ENCODE measurements at places on chromosomes 1 and 21.
A peak's percentile ranks its signal among the peaks of the same experiment; 100 is the strongest.

DNA sequence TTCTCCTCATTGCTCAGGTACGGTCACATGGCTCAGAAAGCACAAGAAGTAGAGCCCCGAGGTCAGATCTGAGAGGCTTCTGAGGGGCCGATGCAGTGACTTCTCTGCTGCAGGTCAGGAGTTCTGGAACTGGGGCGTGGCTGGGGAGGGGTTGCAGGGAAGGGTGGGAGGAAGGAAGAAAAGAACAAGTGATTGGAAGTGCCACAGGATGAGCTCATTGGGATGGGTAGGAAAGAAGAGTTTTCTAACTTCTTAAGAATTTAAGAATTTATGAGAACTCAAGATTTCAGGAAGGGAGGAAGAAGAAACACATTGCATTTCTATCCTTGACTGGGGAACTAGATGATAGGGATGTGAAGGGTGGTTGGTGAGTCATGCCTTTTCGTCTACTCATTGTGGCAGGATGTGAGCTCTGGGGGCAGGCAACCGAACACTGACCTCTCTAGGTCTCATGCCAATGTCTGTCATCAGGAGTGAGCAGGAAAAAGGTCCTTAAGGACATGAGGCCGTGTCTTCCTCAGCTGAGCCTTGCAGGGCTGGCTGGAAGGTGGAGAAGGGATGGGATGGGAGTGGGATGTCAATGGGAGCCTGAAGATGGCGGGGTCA lies 497 bp downstream of the FCRLB start:
- DNase-seq: no peak

DNA sequence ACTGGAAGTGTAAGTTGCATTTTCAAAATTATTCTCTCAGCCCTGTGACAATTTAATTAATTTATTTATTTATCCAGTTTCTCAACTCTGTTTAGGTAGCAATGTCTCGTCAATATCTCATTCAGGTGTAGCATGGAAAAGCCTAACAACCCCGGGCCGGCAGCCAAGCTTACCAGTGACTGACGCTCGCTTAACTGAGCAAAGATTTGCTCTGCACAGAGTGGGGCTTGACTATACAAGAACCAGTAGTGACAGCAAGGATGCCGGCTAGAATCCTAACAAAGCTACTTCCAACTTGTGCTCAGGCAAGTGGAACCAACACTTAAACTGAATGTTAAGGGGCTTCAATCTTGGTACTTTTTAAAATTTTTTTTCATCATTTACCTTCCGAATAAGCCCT lies 80.9 kb upstream of the ESRRG start:
- no peak for DNase-seq

GRCh38 chr1:236844499-236845271 lies 49.6 kb downstream of the MTR start:
- DNase-seq: peak; percentile 56

DNA sequence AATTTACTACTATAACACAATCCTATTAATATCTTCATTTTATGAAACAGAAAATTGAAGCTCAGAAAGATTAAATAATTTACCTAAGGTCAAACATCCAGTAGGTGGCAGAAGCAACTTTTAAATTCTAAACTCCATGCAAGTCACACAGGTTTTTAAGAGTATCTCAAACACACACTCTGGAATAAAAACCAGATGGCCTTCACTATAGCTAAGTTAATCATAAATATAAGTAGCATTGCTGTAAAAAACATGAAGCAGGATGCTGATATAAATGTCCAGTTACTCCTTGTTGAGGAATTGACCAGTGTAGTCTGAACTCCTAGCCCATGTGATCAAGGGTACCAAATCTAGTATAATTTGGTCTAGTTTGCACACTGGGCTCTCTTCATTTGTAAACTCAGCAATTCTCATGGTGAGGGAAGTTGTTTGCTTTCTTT lies 9.4 kb upstream of the FMO3 start:
- DNase-seq: no peak

GRCh38 chr1:3012456-3013291 lies 8.6 kb upstream of the ACTRT2 start:
- peak; percentile 40 for DNase-seq

GRCh38 chr1:70227439-70227838 lies 6.3 kb downstream of the SRSF11 start:
- no peak for DNase-seq

- no peak for DNase-seq
These were observed 104.5 kb downstream of the PCNX2 start for GRCh38 chr1:233190987-233191386.

DNA sequence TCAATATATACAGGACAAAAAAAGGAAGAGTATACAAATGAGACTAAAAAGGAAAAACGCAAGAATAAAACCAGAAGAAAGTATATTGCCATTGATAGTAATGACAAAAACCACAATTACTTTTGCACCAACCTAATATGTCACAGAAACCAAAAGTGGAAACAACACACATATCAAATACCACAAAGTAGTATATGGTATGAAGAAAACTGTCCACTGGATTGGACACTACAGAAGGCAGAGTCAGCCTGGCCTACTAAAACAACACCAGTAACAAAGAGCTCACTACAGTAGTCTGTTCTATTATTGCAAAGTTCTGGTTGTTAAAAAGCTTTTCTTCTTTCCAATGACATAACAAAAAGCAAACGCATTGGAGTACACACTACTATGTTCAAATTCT lies 17.7 kb downstream of the TESK2 start:
- no peak for DNase-seq

DNA sequence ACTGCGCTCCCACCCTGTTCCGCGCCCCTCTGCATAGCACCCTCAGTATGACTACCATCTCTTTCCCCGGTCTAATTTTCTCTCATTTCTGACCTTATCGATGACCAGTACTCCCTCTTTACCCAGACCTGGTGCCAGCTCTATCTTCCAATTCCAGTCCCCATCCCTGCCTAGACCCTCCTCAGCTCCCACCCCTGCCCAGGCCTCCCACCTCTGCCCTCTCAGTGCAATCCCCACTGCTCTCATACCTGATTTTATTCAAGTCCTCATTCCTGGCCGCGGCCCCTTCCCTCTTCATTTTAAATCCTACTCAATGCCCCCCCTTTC lies 1.3 kb downstream of the USP24 start:
- DNase-seq: peak; percentile 41

DNA sequence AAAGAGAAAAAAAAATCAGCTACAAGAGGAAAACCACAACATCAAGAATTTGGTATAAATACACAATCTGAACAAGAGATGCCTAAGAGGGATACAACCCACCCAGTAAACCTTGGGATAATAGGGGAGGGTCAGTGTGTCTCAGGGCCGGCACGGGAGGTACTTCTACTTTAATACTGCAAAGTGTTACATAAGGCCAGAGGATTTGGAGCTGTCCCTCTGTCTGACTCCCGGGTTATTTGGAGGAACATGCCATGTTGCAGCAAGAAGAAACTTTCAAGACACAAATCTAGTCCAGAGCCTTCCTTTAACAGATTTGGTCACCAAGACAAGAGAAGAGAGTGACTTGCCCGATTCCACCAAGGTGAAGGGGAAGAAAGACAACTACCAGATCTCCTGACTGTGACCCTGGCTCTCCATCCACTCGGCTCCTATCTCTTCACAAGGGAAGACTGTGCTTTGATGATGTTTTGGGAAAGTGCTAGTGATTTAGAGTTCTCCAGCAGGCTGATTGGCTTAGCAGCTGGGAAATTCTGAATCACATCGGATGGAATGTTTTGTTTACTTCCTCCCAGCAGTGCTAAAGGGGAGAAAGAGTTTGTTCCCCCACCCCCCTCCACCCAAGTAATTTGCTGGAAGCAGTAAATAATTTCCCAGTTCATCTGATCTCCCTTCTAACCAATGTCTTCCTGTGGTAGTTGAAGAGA lies 29.3 kb downstream of the SGIP1 start:
- DNase-seq: peak; percentile 42

DNA sequence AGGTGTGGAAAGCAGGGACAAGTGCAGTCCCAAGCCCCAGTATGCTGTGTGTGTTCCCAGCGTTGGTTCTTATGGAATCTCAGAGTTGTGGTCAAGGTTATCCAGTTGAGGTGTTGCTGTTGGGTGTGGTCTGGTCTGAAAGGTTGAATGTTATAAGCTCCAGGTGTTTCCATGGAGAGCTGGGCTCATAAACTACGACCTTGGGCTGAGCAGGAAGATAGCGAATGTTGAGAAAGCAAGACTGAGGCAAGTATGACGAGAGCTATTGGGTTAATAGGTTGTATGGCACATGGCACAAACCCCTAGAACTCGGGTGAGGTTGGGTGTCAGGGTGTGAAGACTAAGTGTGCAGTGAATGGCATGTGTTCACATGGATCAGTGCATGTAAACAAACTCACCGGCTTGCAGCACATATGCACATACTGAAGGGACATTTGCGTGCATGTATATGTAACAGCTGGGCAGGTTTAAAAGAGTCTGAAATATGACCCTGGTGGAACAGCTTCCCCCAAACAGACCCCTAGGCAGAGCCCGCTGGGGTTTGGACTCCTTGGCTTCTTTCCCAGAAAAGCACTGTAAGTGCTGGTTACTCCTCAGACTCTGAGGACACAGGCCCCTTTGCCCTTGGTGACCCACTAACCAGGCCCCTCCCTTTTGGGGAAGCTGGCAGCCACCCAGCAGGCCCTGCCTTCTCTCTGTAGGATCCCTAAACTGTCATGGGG lies 117.5 kb downstream of the NAV1 start:
- no peak for DNase-seq

DNA sequence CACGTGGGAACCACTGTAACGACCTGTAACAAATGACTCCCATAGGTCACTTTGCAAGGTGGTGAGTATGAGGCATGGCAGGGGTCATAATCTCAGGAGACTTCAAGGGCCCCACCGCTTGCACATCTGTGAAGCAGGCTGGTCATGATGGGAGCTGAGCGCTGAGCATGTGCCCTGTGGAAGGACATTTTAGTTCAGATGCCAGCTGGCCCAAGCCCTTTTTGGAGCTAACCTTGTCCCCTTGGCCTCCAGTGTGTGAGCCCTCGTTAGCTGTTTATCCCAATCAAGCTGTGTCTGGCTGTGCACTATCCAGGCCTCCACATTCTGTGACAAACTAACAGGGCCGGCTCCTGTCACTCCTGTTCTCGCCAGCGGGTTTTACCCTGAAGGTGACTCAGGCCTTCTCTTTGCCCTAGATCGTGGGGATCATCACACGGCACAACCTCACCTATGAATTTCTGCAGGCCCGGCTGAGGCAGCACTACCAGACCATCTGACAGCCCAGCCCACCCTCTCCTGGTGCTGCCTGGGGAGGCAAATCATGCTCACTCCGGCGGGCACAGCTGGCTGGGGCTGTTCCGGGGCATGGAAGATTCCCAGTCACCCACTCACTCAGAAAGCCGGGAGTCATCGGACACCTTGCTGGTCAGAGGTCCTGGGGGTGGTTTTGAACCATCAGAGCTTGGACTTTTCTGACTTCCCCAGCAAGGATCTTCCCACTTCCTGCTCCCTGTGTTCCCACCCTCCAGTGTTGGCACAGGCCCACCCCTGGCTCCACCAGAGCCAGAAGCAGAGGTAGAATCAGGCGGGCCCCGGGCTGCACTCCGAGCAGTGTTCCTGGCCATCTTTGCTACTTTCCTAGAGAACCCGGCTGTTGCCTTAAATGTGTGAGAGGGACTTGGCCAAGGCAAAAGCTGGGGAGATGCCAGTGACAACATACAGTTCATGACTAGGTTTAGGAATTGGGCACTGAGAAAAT lies 7.6 kb downstream of the NPPA start:
- no peak for DNase-seq

DNA sequence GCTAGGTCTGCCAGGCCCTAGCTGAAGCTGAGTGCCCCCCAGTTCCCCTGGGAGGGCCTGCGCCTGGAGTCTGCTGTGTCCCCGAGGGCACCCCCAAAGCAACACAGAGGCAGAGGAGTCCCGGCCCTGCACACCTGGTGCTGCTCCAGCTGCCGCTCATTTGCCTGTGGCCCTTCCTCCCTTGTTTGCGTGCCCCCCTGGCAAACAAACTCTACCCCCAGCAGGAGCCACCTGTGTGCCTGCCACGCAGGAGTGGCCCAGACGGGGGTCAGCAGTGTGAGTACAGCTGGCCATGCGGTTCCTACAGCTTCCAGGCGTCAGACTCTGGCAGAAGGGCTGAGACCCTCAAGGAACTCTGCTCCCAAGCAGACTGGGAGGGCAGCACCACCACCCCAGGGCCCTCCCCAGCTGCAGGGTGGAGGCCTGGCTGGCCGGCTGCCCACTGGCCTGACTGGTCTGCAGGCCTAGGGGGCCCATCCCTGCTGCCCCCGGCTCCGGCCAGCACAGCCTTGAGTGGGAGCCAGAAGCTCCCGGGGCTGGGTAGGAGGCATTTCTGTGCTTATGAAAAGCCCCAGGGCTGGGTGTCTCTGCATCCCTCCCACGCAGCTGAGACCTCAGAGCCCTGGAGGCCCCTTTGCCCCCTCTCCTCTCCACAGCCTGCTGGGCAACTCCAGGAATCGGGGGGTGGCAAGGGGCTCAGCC lies 563 bp upstream of the TAS1R3 start:
- no peak for DNase-seq

DNA sequence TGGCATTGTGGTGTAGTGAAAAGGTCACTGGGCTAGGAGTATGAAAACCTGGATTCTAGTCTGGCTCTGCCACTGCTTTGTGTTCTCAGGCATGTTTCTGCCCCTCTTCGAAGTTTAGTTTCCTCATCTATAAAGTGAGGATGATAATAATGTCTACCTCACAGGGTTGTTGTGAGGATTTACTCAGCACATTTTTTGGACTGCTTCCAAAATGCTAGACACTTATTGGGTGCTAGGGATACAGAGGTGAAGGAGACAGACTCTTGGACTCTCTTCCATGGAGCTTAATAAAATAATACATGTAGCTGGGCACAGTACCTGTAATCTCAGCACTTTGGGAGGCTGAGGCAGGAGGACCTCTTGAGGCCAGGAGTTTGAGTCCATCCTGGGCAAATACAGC lies 3.6 kb downstream of the KIF2C start:
- no peak for DNase-seq

DNA sequence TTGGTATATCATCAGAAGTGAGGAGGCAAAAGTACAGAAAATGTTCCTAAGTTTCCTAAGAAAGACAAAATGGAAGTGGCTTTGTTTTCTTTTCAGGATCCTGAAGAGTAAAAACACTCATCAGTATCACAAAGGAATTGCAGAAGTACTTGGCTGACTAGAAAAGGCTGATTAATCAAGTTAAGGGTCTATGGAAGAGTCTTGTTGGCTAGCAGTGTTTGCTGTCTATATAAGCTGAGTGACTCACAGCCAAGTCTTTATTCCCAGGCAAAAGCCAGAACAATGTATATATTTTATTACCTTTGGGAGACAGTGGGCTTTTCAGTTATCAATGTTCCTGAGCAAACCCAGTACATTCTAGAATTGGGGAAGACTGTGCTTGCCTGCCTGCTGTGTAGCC lies 777.0 kb downstream of the PLA2G4A start:
- DNase-seq: no peak

- DNase-seq: peak; percentile 49
These were observed 3.8 kb upstream of the RGSL1 start for GRCh38 chr1:182446033-182446669.

DNA sequence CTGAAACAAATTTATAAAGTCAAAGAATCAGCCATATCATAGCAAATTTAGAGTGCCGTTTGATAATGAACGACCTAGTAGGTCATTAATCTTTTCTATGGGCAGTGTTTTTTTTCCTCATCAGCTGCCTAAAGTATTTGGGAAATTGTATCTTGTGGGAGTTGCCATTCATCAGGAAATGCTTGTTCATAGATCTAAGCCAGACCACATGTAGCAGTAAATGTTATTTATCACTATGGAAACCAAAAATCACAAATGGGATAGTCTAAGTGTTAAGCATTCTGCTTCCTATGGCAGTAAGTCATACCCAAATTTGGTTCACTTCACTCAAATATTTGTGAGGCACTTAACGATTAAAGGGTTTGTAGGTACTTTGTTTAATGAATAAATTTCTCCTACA lies 52.9 kb downstream of the LRRC8D start:
- DNase-seq: no peak

- DNase-seq: no peak
These were observed 298.4 kb downstream of the ADGRL2 start for GRCh38 chr1:82099170-82099569.

All from ELF-1 (cell line).